ENCODE measurements at places on chromosomes 2 and 18. TPM values are rescaled to one million over a fixed set of nuclear protein-coding genes. Genes with fewer than 3 reads are reported as not detected.

The CCDC148 gene
- not detected for polyA plus RNA-seq

The RAD51AP2 gene
- not detected for polyA plus RNA-seq

The ACVR1C gene
- polyA plus RNA-seq: 2.3 TPM

The GPATCH11 gene
- 8.8 TPM for polyA plus RNA-seq

The SRBD1 gene
- 14.0 TPM for polyA plus RNA-seq

The CIB4 gene
- not detected for polyA plus RNA-seq

The SPEG gene
- 0.76 TPM for polyA plus RNA-seq

Measured in naive thymus-derived CD4-positive, alpha-beta T cell (primary cell).